NCI-H1436 (cell line): ENCODE measurements at places on chromosomes 7 and 10.

DNA sequence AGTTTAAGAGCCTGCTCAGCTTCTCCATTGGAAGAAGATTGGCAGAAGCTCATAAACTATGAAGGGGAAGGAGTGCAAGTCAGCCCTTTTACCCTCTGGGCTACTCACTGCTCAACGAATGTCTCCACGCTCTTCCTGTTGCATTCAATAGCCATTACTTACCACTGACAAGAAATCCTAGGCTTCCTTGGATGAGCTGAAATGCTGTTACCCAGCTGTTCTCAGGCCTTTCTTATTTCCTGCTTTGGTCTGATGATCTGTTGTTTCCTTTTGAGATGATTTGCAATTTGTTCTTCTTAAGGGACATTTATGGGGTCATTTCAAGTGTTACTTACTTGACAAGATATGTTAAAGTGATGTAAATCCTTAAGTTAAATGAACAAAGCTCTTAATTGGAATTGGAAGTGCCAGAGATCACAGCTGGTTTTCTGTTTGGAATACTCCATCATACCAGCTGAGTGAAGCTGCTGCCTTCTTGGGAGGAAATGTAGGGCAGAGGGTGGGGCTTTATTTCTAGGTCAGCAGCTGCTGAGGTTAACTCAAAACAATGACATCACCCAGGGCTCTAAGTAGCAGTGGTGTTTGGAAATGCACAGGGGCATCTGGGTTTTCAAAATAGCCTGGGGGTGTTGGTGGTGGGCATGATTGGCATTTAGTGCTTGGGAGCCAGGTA lies 170.0 kb downstream of the PRKCQ start:
- no peak for DNase-seq

DNA sequence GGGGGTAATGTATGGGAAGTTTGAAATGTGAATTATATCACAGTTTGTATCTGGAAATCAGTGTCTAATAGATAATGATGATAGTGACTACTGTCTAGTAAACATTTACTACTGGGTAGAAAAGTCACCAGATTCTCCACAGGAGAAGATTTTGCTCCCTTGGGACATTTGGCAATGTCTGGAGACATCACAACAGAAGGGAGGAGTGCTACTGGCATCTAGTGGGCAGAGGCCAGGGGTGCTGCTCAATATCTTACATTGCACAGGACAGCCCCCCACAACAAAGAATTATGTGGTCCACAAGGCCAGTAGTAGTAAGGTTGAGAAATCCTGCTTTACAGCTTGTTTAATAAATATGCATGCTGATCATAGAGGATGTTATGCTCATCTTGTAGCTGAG lies 92.3 kb upstream of the PRPS1L1 start:
- DNase-seq, result no peak

DNA sequence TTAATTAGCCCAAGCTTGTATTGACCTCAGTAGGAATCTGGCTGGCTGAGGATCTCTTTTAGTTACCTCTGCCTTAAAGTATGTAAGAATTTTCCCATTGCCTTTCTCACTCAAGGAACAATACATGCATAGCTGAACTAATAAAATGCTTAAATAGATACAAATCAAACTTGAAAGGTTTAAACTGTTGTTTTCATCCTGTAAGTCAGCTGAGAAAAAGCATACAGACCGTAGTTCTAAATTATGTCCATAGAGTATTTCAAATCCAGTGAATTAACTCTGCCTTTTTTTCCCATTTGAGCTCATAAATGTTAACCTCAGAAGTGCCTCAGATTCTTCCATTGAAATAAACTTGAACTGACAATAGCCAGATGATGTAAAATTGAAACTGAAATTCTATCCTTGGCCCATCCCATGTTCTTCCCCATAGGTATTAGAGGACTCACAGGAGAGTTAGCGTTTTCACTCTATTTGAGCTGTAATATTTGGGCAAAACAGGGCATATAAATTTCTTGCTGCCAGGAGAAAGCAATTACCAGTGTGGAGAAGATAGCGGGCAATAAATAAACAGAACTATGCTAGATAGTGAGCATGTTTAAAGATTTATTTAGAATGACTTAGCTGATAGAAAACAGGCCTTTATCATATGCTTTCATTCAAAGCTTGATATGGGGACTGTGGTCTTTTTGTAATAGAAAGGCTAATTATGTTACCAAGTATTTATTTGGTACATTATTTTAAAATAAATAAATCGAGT lies 163.7 kb downstream of the WNT2 start:
- no peak for DNase-seq

GRCh38 chr7:126606331-126606730 lies 646.4 kb downstream of the GRM8 start:
- no peak for DNase-seq

DNA sequence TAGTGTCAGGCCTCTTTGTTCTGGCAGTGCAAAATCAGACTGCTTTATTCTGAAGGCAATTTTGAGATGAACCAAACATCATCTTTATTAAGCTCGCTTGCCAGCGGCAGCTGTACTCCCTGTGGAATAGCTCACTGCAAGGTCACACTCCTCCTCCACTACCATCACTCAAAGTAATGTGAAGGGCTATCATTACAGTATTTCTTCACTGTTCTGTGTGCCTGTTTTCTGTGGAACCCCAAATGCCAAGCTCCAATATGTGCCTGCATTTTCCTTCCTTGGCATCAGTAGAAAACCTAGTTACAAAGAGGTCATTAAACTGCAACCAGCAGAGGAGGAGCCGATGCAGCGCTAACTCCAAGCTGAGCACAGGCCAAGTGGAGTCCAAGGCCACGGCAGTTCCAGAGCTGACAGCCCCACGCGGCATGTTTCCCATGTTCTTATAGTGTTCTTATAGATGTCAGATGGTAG lies 21.4 kb downstream of the BCCIP start:
- DNase-seq, result no peak

DNA sequence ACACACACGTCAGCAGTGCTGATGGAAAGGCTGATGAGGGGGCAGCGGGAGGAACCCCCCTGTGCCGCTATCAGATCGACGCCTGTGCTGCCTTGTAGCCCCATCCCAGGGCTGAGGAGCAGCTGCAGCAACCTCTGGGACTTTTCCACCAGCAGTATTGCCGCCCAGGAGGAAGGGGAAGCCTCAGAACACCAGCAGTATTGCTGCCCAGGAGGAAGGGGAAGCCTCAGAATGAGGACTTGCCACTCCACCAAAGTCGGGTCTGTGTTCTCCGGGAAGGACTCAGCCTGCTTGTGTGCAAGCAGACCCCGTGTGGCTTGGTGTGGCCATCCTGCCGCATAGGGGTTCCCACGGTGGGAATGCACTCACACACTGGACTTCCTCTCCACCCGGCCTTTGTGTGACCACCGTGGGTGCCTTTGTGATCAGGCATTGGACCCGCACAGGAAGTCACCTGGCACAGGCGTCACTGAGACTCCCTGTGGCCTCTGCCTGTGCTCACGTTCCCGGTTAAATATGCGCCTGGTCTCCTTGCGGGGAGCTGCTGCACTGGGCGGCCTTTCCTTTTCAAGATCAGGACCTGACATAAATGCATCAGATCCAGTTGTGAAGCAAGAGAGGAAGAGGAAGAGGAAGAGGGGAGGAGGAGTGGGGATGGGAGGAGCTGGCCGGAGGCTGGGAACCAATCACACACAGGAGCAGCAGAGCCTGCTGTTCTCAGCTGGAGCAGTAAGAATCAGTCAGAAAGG lies 248.5 kb downstream of the DNAJB6 start:
- no peak for DNase-seq

DNA sequence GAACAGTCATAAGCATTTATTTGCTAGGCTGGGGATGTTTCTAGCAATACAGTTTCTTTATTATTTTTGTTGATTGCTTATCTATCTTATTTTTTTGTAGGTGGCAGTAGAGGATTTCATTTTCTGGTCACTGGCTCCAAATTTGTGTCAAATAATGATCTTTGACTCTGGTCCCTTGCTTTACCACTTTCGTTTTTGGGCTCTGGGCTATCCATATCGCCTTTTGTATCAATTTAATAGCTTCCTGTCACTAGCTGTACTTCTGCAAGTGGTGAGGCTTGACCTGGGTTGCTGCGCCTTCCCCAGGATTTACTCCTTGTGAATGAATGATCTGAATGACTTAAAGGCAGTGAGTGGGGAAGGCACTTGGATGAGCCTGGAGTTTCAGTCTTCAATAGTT lies 48.4 kb downstream of the MDFIC start:
- DNase-seq, result no peak

GRCh38 chr10:117005527-117006055 lies 604 bp upstream of the SHTN1 start:
- peak; percentile 39 for DNase-seq

DNA sequence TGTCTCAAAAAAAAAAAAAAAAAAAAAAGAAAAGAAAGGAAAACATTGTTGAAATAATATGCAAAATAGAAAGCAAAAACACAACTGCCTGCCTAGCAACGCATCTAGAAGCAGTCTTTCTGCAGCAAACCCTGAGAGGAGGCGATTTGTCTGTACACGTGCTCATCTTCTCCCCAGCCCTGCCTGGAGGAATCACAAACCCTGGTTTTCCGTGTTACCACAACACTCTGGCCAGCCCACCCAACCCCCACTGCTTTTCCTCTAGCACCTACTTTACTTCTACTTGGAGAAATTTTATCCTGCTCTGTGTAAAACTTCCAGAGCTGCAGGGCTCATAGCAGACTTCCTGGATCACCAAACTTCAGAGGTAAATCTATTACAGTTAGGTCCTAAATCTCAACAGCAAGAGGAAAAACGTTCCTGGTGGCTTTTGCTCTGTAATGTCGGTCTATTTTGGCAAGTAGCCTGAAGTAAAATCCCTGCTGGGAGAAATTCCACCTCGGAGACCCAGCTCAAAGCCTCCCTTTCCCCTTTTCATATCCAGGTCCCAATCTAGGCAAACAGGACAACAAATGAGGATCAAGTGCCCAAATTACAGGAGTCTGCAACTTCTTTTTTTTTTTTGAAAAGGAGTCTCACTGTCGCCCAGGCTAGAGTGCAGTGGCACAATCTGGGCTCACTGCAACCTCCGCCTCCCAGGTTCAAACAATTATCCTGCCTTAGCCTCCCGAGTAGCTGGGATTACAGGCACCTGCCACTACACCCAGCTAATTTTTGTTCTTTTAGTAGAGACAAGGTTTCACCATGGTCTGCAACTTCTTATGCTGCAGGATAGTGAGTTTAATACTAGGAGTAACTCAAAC lies 91.6 kb downstream of the DNMBP start:
- no peak for DNase-seq

DNA sequence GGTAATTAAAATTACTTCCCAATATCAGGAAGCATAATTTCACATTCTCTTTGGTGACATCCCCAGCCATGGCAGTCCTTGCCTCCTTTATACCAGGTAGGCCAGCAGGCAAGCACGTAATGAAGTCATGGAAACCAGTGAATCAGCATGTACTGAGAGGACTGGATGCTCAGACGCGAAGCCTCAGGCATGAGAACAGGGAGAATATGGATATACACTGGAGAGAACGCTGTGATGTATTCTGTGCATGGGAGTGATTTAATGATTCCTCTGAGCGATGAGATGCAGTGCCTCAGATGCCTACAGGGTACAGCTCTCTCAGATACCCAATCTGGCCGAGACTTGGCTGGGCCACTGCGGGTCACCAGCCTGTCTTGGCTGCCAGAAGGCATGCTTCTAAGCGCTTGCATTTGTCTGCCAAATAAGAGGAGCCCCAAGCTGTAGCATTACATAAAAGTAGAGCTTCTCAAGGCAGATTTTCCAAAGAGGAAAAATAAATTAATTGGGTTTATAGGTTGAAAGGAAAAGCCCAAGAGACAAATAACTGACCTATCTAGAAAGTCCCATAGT lies 238.1 kb downstream of the RELN start:
- no peak for DNase-seq

DNA sequence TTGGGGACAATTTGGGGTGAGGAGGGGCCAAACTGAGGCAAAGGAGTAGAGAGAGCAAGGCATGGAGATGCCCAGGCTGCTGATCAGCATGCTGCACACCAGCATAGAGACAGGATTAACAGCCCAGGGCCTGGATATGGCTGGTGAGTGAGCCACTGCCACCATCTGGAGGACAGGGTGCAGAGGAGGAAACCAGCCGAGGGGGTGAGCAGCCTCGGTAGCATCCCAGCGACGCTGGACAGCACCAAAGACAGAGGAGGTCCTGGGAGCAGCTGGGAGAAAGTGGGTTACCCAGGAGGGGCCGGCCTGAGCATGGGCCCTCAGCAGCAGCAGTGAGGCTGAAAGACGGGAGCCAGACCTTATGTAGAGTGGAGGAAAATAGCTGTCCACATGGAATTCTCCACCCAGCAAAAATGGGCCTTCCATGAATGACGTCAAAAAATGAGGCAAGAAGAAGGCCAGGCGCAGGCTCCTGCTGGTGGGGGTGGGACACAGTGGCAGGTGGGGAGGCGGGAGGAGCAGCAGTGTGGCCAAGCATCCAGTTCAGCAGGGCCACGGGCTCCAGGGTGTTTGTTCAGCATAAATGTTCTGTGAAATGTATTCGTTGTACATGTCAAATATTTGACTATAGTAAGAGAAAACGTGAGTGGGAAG lies 16.7 kb downstream of the RET start:
- DNase-seq, result no peak

GRCh38 chr10:3980660-3981059 lies 195.7 kb upstream of the KLF6 start:
- no peak for DNase-seq

DNA sequence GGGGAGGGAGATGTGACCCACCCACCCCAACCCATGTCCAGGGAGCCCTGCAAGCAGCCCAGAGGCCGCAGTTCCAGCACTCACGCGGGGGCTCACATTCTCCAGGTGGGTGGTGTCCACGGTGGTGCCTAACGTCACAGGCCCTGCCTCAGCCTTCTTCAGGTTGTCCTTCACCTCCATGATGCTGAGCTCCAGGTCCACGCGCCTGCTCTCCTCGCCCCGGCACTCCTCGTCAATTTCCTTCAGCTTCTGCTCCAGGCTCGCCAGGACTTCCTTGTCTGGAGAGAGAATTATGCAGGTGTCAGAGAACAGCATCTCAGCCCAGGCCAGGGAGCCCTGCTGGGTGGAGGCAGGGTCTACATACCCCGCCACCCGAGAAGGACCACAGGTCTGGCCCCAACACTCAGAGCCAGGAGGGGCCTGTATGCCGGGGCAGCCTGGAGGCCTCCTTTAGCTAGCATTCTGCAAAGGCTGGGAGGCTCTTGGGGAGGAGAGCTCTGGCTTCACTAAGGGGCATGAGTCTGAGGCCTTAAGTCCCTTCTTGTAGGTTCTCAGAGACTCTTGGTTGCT lies 58.2 kb downstream of the VWA2 start:
- DNase-seq, result no peak

- no peak for DNase-seq
Observed at GRCh38 chr7:1638215-1638661, 31.8 kb upstream of the ELFN1 start.

GRCh38 chr10:61842755-61843497 lies 58.6 kb upstream of the ARID5B start:
- no peak for DNase-seq

DNA sequence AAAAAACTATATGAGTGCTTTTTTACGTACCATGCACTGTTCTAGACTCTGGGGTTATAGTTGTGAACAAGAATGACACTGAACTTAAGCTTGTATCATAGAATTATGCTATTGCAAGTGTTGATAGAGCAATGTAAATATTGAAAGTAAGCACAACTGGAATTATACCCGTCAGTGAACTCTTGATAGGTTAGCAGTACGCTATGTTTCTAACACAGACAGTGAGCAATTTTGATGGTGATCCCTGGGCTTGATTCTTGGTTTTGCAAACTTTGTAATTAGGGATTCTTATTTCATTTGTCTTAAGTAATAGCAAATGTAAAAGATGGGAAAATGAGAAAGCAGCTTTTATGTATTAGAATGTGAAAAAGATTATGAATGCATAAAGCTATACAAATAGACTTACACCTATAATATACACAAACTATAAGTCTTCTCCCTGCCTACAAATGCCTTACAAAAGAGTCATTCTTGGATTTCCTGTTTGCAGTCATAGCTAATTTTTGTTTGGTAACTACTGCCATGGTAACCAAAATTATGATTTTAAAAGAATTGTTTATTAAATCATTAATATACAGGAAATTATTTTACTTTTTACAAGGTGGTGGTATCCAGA lies 6.7 kb downstream of the TES start:
- DNase-seq, result no peak
